NCI-H1417 treated with DMSO at 0.1 percent for 48 hours (cell line): ENCODE measurements at places on chromosomes 5 and 9.
A peak's percentile ranks its signal among the peaks of the same experiment; 100 is the strongest.

- no peak for DNase-seq
These were observed 46.3 kb downstream of the FSTL4 start for GRCh38 chr5:133565993-133566392.

- DNase-seq: peak; percentile 62
These were observed 438 bp downstream of the SOX30 start for GRCh38 chr5:157651623-157652376.

GRCh38 chr5:96326902-96327301, 106.1 kb downstream of the PCSK1 start:
- DNase-seq: no peak

DNA sequence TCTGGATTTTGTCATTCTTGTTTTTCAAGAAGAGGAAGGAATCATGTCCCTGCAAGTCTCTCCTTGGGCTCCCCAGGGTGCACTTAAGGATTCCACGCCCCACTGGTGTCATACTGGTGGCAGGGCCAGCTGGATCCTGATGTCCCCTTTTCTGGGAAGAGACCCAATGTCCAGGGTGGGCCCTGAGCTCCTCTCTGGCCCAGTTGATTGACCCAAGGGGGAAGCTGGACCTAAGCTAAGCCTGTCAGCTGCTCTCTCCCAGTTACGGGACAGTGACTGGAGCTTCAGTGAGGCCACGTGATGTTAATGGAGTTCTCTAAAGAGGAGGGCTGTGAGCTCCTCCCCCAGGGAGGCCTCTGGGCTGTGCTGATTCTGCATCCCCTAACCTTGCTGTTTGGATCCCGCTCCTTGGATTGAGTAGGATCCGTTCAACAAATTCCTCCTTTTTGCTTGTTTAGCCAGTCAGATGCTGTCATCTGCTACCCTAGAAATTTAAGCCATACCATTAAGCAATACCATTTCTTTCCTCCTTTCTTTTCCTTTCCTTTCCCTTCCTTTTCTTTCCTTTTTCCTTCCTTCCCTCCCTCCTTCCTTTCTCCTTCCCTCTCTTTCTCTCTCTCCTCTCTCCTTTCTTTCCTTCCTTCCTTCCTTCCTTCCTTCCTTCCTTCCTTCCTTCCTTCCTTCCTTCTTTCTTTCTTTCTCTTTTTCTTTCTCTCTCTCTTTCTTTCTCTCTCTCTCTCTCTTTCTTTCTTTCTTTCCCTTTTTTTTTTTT, 17.2 kb downstream of the NKX2-5 start:
- no peak for DNase-seq

- DNase-seq: no peak
These were observed 174.9 kb upstream of the SPRY4 start for GRCh38 chr5:142499591-142500226.

- DNase-seq: no peak
These were observed 52.3 kb upstream of the FAM120AOS start for GRCh38 chr9:93505541-93506132.

GRCh38 chr9:100084128-100084453, 14.7 kb downstream of the ERP44 start:
- DNase-seq: no peak

DNA sequence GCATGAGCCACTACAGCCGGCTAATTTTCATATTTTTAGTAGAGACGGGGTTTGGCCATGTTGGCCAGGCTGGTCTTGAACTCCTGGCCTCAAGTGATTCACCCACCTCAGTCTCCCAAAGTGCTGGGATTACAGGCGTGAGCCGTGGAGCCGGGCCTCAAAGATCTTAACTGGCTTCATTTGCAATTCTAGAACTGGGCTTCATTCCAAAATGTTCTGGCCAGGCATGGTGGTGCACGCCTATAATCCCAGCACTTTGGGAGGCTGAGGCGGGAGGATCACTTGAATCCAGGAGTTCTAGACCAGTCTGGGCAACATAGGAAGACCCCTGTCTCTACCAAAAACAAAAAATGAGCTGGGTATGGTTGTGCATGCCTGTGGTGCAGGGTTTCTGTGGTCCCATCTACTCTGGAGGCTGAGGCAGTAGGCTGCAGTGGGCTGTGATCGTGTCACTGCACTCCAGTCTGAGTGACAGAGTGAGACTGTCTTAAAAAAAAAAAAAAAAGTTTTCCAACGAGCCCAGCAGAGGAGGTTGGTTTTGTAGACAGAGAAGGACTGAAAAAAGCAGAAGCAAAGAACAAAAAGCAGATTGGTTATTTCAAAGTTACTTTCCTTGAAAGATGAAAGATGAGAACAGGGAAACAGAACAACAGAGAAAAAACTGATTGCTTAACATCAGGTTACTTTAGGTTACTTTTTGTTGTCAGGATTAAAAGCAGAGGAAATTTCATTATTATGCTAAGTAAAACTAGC, 78.2 kb downstream of the ANKRD55 start:
- no peak for DNase-seq

GRCh38 chr5:135208903-135209721, 175.1 kb upstream of the PITX1 start:
- no peak for DNase-seq

DNA sequence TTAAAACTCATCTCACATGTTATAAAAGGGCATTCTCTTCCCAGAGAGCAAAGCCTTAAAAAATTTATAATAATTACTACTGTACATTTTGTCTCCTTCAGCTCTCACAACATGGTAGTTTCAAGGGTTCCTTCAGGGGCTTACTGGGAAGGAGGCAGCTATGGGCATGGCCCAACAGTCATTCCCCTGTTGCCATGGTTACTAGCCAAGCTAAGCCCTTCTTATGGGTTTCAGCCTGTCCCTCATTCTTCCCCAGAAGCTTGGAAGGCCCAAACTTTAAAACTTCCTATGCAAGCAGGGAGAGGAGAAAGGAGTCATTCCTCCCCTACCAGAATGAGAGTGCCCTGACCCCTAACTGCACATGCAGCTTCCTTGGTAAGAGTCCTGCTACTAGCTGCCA, 82.2 kb upstream of the CNTLN start:
- DNase-seq: no peak

DNA sequence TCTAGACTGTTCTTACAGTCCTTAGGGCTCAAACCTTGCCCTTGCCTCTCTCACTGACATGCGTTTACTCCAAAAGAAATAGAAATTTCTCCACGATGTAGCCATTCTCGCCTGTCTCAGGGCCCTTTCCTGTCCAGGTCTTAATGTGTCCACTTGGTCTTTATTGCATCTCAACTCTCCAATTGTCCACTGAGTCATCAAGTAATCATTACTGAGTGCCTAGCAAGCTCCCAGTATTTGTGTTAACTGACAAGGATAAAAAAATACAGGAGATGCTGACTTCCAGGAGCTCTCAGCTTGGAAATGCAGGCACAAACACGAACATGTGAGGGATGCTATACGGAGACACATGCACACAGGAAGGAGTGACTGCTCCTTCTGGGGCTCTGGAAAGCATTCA, 147.3 kb downstream of the ARSB start:
- no peak for DNase-seq

- no peak for DNase-seq
These were observed 5.9 kb downstream of the YTHDC2 start for GRCh38 chr5:113519412-113519811.

DNA sequence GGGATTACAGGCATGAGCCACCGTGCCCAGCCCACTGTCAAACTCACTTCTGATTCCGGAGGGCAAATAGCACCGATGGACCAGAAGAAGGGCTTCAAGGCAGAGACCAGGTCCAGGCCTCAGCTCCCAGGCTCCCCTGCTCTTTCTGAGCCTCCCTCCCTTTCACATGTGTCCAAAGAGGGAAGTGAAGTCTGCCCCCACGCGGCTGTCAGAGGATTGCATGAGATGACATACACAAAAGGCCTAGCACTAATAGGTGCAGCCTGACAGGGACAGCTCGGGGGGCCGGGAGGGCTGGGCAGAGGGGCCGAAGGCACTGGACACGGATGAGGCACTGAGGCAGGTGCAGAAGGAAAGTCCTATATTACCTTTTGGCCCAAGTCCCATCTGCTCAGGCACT, 16.1 kb downstream of the FBP1 start:
- no peak for DNase-seq

DNA sequence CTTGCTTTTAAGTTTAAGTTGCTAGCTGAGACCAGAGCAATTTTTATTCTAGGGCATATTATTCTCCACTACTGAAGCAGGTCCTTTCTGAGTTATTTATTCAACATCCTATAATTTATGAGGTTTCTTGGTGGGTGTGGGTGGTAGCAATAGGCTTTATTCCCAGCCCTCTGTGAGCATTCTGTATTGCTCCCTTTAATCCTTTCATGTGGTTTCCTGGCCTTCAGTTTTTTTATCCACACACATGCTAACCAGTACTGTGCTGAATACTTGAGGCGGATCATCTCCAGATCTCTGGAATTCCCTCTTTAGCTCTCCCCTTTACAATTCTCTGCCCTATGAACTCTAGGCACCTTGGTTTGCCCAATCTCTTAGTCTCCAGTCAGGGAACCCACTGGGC, 91.8 kb upstream of the GLRA1 start:
- DNase-seq: no peak

DNA sequence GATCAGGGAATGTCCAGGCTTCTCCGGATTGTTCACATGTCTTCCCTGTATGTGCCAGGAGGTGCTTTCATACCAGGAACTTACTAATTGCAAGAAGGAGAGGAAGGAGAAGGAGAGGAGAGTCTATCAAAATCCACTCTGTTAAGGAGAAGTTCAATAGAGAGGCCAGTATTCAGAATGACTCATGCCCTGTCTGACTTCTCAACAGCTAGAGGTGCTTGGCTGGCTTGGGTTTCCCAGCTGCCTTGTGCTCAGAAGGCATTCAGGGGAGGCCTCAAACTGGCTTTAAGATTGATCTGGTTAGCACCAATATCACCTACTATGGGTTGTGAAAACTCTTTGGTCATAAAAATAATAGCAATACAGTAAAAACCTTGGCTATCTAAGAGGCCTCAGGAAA, 167.9 kb upstream of the GLRA1 start:
- DNase-seq: no peak

DNA sequence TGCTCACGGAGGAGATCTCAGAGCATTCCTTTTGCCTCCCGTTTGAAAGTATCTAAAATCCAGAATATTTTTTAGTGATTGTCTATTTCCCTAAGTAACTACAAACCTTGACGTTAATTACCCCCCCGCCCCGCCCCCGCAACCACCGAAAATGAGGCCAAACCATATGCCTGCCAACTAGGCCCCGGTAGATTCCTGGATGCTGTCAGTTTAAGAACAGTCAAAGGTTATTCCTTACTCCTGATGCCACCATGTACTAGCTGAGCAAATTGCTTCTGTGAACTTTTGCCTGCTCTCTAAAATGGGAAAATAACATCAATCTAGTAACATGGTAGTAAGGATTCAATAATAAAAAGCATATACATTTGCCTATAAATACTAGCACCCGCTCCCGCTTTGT, 244.8 kb downstream of the SAXO1 start:
- no peak for DNase-seq

GRCh38 chr5:54676481-54677340, 159.2 kb downstream of the SNX18 start:
- DNase-seq: no peak

GRCh38 chr9:76342858-76343257, 51.4 kb downstream of the RFK start:
- DNase-seq: no peak

DNA sequence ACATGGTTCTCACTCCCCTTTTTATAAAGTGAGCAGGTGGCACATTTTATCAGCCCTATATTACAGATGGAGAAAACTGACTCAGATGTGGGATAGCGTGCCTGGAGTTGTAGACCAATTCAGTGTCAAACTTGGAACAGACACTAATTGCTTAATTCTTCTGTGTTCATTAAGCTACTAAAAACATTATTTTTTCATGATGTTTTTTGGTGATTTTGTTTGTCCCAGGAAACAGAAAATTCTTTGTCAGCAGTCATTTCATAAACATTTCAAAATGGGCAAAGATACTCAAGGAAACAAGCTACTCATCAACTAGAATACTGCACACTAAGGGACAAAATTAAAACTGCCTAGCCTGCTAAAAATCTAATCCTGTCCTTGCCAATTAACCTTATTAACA, 2.2 kb downstream of the ABHD17B start:
- no peak for DNase-seq

DNA sequence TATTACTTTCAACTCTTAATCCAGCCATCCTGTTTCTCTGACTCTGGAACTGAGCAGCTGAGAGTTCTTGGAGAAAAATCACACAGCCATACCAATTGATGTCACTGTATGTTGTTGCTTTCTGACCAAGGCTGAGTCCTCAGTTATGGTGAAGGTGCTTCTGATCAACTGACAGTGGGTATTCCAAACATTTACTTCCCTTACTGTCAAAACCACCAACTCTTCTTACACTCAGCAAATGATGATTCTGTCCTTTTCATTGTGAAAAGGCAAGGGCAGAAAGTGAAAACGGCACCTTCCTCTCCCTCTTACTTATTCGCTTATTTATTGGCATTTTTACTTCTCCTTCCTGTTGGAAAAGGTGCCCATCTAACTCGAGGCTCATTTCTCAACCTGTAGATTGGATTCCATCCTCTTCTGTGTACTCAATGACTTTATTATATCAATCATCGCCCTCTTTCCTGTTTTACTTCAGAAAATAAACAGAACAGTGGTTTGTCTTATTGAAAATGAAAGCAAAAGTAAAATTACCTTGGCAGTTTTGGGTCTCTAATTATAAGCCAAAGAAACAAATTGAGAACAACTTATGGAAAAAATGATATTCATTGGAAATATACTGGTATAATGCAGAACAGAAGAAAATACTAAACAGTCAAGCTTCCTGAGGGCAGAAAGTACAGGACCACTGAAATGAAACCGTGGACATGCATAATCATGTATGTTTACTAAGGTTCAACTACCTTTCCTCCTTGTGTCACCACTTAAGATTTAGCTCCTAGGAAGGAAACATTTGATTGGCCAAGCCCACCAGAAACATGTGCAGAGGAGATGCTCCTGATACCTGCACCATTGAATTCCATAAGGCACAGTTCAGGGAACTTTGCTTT, 104.5 kb upstream of the CHD1 start:
- DNase-seq: no peak

- no peak for DNase-seq
These were observed 206.5 kb downstream of the GADD45G start for GRCh38 chr9:89811356-89811755.

- DNase-seq: no peak
These were observed 14.1 kb upstream of the MAP1B start for GRCh38 chr5:72093217-72093616.

- no peak for DNase-seq
These were observed 105.2 kb downstream of the CDK5RAP2 start for GRCh38 chr9:120474591-120475243.
